H1 (cell line): ENCODE measurements at places on chromosomes 5 and 9.

GRCh38 chr5:4700069-4700468 is 440.1 kb upstream of the ADAMTS16 start:
- H3K27ac ChIP-seq, result no peak overlapping the region
- H3K36me3 ChIP-seq, result no peaks in the 10 kb centered on the region
- H3K27me3 ChIP-seq, result no peaks in the 10 kb centered on the region

- H3K27me3 ChIP-seq, result no peaks in the 10 kb centered on the region
- no peaks in the 10 kb centered on the region for H3K4me1 ChIP-seq
- DNase-seq, result no peak
- no peak overlapping the region for H3K27ac ChIP-seq
Observed at GRCh38 chr9:2439957-2440356, 181.6 kb upstream of the VLDLR start.

- H3K4me3 ChIP-seq, result no peak overlapping the region
- no peaks in the 10 kb centered on the region for H3K36me3 ChIP-seq
- H3K4me1 ChIP-seq, result no peaks in the 10 kb centered on the region
- no peaks in the 10 kb centered on the region for H3K27me3 ChIP-seq
Observed at GRCh38 chr5:154593071-154593470, 115.0 kb upstream of the HAND1 start.

DNA sequence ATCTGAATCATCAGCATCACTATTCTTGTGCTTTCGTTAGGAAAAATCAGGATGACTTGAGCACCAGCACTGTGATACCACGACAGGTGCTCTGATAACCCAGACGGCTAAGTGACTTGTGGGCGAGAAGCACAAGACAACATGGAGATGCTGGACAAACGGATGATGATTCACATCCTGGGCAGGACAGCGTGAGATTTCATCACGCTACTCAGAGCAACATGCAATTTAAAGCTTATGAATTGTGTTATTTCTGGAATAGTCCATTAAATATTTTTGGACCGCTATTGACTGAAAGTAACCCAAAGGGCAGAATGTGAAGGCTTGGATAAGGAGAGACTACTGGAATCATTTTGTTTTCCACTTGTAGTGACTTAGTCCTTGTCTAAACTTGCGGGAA is 114.8 kb upstream of the DAPK1 start:
- no peaks in the 10 kb centered on the region for H3K27me3 ChIP-seq
- DNase-seq, result no peak
- no peaks in the 10 kb centered on the region; the same call in 1 of the 2 replicates for H3K36me3 ChIP-seq
- no peak overlapping the region for H3K4me3 ChIP-seq

GRCh38 chr5:143554187-143554717 is 150.8 kb upstream of the NR3C1 start:
- H3K4me1 ChIP-seq, result no peaks in the 10 kb centered on the region
- H3K27ac ChIP-seq, result no peak overlapping the region
- DNase-seq, result no peak

DNA sequence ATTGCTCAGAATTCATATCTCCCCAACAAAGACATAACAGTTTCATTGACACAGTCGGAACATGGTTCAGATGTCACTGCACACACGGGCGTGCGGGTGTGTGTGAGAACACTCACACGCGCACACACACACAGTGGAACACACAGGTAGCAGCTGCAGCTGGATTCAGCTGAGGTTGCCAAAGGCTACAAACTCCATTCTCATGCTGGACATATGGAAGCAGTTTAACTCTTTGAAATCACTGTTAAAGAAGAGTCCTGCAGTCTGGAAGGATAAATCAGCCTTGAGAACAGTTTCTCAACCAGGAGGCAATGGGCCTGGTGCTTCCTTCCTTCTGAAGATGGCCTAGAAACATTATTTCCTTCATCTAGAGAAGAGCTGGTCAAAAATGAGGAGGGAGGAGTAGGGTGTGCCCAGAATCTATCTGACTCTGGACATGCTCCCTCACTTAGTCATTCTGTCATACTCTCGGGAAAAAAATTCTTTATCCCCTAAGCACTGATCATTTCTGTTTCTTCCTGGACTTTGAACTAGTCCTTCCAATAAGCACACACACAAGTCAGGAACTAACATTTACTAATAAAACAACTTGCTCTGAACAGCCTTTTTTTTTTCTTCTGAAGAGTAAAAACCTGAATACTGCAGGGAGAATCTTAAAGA is 160.6 kb downstream of the ZDHHC21 start:
- H3K27me3 ChIP-seq, result no peaks in the 10 kb centered on the region
- DNase-seq, result no peak
- H3K4me3 ChIP-seq, result no peak overlapping the region

GRCh38 chr9:38435521-38435920 is 11.3 kb upstream of the IGFBPL1 start:
- H3K27ac ChIP-seq, result no peak overlapping the region
- no peak overlapping the region for H3K4me3 ChIP-seq
- no peak for DNase-seq
- H3K4me1 ChIP-seq, result no peaks in the 10 kb centered on the region
- no peaks in the 10 kb centered on the region for H3K36me3 ChIP-seq

GRCh38 chr9:34045903-34046302 is 2.8 kb downstream of the UBAP2 start:
- no peak for DNase-seq
- H3K27me3 ChIP-seq, result no peaks in the 10 kb centered on the region
- H3K36me3 ChIP-seq, result peaks cover 5% of the 10 kb centered on the region; the same call in 1 of the 2 replicates
- peaks cover 3% of the 10 kb centered on the region for H3K4me1 ChIP-seq
- no peak overlapping the region for H3K27ac ChIP-seq

DNA sequence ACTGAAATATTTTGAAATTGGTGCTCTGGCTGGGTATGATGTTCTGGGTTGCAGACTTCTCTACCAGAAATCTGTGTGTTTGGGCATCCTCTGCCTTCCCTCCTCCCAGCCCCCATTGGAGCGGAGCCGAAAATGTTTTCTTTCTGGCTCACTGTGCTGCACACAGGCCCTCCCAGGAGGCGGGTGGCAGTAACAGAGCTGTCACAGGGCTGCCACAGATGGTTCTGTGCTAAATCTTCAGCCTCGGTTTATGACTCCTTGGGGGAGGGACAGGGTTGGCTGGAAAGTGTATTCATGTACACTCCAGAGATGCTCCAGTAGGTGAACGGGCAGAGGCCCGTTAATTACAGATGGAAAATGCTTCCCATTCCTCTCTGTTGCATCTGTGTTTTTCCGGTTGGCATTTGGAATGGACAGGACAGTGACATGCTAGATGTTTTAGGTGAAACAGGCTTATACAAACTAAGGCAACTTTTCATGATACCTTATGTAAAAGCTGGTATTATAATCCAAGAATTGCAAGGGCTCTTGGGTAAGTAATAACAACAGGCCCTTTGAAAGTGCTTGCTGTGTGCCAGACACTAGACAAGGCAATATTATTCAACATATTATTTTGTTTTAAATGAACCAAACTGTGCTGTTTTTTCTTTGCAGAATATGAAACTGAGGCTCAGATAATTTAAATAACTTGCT is 180.2 kb downstream of the ADCY2 start:
- no peak overlapping the region for H3K4me3 ChIP-seq
- peaks cover 3% of the 10 kb centered on the region for H3K4me1 ChIP-seq
- DNase-seq, result no peak
- H3K27me3 ChIP-seq, result no peaks in the 10 kb centered on the region
- H3K36me3 ChIP-seq, result no peaks in the 10 kb centered on the region

- no peak overlapping the region for H3K4me3 ChIP-seq
- DNase-seq, result peak; percentile 70
- H3K27me3 ChIP-seq, result no peaks in the 10 kb centered on the region
- peaks cover 5% of the 10 kb centered on the region for H3K4me1 ChIP-seq
- no peaks in the 10 kb centered on the region for H3K36me3 ChIP-seq
Observed at GRCh38 chr9:120348951-120349429, 231.0 kb downstream of the CDK5RAP2 start.

- H3K4me3 ChIP-seq, result no peak overlapping the region
- H3K4me1 ChIP-seq, result peaks cover 55% of the 10 kb centered on the region
- peaks cover 6% of the 10 kb centered on the region for H3K36me3 ChIP-seq
- H3K27ac ChIP-seq, result no peak overlapping the region
- H3K27me3 ChIP-seq, result no peaks in the 10 kb centered on the region
Observed at GRCh38 chr5:1508659-1509290, 15.0 kb downstream of the LPCAT1 start.

- no peak overlapping the region for H3K27ac ChIP-seq
- no peaks in the 10 kb centered on the region for H3K27me3 ChIP-seq
- DNase-seq, result no peak
Observed at GRCh38 chr5:78566747-78567425, 81.7 kb downstream of the LHFPL2 start.

DNA sequence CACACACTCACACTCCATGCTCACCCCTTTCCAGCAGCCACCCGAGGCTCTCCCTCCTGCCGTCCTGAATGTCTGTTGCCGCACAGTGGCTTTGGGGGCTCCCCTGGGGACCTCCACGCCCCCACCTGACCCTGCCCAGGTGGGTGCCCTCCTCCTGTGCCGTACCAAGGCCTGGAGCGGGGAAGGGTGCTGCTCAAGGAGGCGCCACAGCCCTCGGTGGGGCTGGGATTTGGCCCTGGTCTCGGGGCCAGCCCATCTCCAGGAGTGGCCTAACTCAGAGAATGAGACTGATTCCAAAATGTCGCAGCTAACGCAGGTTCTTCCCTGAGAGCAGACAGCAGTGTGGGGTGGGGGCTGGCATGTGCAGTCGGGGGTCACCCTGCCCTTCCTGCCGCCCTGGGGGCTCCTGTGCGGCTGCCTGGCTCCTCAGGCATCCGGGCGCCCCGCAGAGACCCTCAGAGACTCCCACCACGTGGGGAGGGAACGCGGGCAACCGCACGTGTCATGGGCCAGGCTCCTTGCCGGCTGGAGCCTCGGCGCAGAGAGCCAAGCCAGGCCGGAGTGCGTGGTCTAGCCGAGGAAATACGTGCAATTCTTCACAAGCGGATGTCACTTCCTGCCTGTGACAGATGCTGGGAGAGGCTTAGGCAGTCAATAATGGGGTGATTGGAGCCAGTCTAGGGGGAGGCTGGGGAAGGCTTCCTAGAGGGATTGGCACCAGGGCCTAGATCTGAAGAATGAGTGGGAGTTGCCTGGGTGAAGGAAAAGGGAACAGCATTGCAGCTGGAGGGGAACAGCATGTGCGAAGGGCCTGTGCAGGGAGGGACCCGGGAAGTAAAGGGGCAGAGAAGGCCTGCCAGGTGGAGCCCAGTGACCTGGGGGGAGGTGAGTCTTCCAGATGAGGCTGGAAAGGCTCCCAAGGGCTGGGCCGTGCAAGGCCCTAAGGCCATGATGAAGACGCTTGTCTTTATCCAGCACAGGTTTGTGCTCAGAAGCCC is 44.1 kb downstream of the C9orf50 start:
- no peaks in the 10 kb centered on the region for H3K36me3 ChIP-seq
- no peak for DNase-seq
- no peak overlapping the region for H3K27ac ChIP-seq

- H3K36me3 ChIP-seq, result peaks cover 9% of the 10 kb centered on the region
- H3K4me1 ChIP-seq, result no peaks in the 10 kb centered on the region
- no peak overlapping the region for H3K4me3 ChIP-seq
- no peak for DNase-seq
Observed at GRCh38 chr9:71737455-71737854, 30.9 kb downstream of the CEMIP2 start.

GRCh38 chr9:136567651-136568287 is 21.9 kb upstream of the NOTCH1 start:
- peak; percentile 74 for DNase-seq
- H3K36me3 ChIP-seq, result no peaks in the 10 kb centered on the region; the same call in 1 of the 2 replicates
- H3K27ac ChIP-seq, result peak overlapping the region; percentile 1; the same call in 1 of the 2 replicates
- no peak overlapping the region for H3K4me3 ChIP-seq
